Activated CD8-positive, alpha-beta T cell treated with anti-CD3 and anti-CD28 coated beads for 36 hours (primary cell): ENCODE measurements at places on chromosomes 16 and 17. TPM values are rescaled to one million over a fixed set of nuclear protein-coding genes. Genes with fewer than 3 reads are reported as not detected.

DNA sequence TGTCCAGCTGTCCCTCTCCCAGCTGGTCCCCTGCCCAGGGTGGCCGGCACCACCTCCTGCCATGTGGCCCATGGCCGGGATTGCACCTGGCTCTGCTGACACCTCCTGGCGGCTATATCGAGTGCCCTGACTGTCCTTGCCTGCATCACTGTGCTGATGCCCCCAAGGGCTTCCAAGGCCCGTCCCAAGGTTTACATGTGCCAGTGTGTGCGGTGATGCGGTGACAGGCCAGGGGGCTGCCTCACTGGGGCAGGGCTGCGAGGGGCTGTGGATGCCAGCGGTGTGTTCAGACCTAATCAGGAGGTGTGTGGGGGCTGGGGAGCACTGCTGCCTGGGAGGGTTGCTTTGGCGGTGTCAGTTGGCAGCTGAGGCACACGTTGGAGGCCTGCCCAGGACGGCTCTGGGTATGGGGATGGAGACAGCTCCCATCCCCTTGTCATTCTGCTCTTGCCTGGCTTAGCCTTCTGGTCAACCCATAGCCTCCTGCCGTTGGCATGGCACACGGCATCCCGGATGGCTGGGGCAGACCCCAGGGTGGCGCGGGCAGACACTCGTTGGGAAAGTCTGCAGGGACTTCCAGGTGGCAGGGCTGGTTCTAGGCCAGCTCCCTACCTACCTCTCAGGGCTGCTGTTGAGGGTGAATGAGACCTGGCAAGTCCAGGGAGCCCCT is 5.5 kb downstream of the MAP2K3 start:
- H3K4me3 ChIP-seq, result no peak overlapping the region
- H3K27me3 ChIP-seq, result no peaks in the 10 kb centered on the region
- peak overlapping the region; percentile 42 for H3K27ac ChIP-seq

GRCh38 chr17:21453144-21453898 is 77.2 kb downstream of the KCNJ12 start:
- H3K4me1 ChIP-seq, result peaks cover 28% of the 10 kb centered on the region
- H3K27ac ChIP-seq, result no peak overlapping the region
- no peak overlapping the region for H3K4me3 ChIP-seq
- no peak for DNase-seq
- no peaks in the 10 kb centered on the region for H3K36me3 ChIP-seq
- peaks cover 21% of the 10 kb centered on the region for H3K27me3 ChIP-seq

SCGB1C2 gene
- not detected for total RNA-seq

DNA sequence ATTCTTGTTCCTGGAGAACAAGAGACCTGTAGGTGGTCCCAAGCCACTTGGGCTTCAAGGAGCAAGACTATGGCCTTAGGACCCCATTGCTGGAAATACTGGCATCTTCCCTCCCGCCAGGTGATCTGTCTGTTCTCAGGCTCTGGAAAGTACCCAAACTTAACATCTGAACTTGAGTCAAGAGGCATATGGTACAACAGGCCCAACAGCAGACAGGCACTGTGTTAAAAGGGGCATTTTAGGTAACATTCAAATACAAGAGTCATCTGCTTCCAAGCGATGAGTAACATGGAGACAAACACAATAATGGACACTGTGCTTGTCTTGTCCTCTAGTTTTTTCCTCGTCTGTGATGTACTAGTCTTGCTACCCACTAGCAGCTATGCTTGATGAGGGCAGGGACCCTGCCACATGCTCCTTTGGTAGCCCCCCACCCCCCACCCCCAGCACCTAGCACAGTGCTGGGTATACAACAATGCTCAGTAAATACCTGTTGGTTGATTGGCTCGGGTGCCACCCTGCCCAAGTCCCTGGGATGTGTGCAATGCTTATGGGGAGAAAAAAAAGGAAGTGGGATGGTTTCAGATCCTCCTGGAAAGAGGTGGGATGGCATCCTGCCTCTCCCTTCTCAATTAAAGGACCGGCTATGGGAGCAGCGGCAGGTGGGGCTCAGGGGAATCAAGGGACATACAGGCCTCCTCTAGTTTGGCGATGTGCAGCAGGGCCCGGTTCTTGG is 19.4 kb downstream of the CSF3 start:
- H3K4me1 ChIP-seq, result no peaks in the 10 kb centered on the region
- H3K36me3 ChIP-seq, result peaks cover 18% of the 10 kb centered on the region

- H3K4me1 ChIP-seq, result peaks cover 23% of the 10 kb centered on the region
- DNase-seq, result no peak
- no peak overlapping the region for H3K27ac ChIP-seq
- H3K27me3 ChIP-seq, result peaks cover 86% of the 10 kb centered on the region
Observed at GRCh38 chr17:39599665-39600231, 8.0 kb downstream of the NEUROD2 start.

ATF7IP2 gene
- 25.8 TPM for total RNA-seq

GRCh38 chr17:13024016-13024415 is 6.2 kb upstream of the ELAC2 start:
- peaks cover 4% of the 10 kb centered on the region for H3K4me1 ChIP-seq
- peaks cover 8% of the 10 kb centered on the region for H3K27me3 ChIP-seq
- no peak overlapping the region for H3K4me3 ChIP-seq
- no peak overlapping the region for H3K27ac ChIP-seq
- DNase-seq, result no peak

- peaks cover 6% of the 10 kb centered on the region for H3K27me3 ChIP-seq
- H3K27ac ChIP-seq, result no peak overlapping the region
- H3K4me1 ChIP-seq, result no peaks in the 10 kb centered on the region
- DNase-seq, result no peak
- no peak overlapping the region for H3K4me3 ChIP-seq
- H3K36me3 ChIP-seq, result no peaks in the 10 kb centered on the region
Observed at GRCh38 chr17:69651921-69652320, 237.4 kb downstream of the MAP2K6 start.

GRCh38 chr16:56910654-56911539 is 21.0 kb upstream of the HERPUD1 start:
- no peaks in the 10 kb centered on the region for H3K27me3 ChIP-seq
- H3K4me1 ChIP-seq, result peaks cover 27% of the 10 kb centered on the region
- H3K27ac ChIP-seq, result no peak overlapping the region
- H3K36me3 ChIP-seq, result no peaks in the 10 kb centered on the region
- peak; percentile 37 for DNase-seq
- H3K4me3 ChIP-seq, result no peak overlapping the region

KRT9 gene
- total RNA-seq, result not detected

EPN3 gene
- not detected for total RNA-seq

DNA sequence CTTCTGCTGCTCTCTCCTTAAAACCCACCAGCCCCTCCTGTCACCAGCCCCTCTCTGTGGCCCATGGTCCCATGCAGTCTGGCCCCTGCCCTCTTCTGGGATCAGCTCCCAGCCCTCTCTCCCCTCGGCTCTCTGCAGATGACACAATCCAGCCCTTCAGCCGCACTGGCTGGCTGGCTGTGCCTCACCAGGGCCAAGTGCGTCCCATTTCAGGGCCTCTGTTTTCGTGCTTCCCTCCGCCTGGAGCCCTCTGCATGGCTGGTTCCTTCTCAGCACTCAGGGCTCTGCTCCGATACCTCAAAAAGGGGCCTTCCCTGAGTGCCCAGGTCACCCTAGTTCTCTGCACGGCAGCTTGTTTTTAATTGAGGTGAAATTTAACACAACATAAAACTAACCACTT is 124.3 kb downstream of the SOCS1 start:
- H3K4me3 ChIP-seq, result no peak overlapping the region
- no peaks in the 10 kb centered on the region for H3K27me3 ChIP-seq
- peaks cover 53% of the 10 kb centered on the region for H3K4me1 ChIP-seq
- H3K27ac ChIP-seq, result peak overlapping the region; percentile 50

DNA sequence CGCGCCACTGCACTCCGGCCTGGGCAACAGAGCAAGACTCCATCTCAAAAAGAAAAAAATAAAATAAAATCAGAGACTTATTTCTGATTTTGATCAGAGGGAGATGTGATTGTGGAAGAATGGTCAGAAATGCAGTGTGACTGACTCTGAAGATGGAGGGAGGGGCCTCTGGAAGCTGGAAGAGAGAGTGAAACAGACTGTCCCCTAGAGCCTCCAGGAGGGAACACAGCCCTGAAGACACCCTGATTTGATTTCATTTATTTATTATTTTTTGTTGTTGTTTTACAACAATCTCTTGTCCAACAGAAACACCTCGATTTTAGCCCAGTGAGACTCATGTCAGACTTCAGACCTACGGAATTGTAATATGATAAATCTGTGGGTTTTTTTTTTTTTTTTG is 26.1 kb downstream of the BCL7C start:
- peaks cover 8% of the 10 kb centered on the region for H3K4me1 ChIP-seq
- H3K27me3 ChIP-seq, result no peaks in the 10 kb centered on the region
- no peak for DNase-seq
- H3K27ac ChIP-seq, result no peak overlapping the region
- H3K4me3 ChIP-seq, result no peak overlapping the region

GRCh38 chr17:10041287-10041612 is 136.2 kb upstream of the RCVRN start:
- H3K27me3 ChIP-seq, result no peaks in the 10 kb centered on the region
- H3K36me3 ChIP-seq, result no peaks in the 10 kb centered on the region
- DNase-seq, result no peak
- H3K27ac ChIP-seq, result no peak overlapping the region
- peaks cover 16% of the 10 kb centered on the region for H3K4me1 ChIP-seq

- no peak overlapping the region for H3K4me3 ChIP-seq
- no peak overlapping the region for H3K27ac ChIP-seq
- DNase-seq, result no peak
- peaks cover 19% of the 10 kb centered on the region for H3K4me1 ChIP-seq
Observed at GRCh38 chr16:57178793-57179212, 7.0 kb downstream of the PSME3IP1 start.

DNA sequence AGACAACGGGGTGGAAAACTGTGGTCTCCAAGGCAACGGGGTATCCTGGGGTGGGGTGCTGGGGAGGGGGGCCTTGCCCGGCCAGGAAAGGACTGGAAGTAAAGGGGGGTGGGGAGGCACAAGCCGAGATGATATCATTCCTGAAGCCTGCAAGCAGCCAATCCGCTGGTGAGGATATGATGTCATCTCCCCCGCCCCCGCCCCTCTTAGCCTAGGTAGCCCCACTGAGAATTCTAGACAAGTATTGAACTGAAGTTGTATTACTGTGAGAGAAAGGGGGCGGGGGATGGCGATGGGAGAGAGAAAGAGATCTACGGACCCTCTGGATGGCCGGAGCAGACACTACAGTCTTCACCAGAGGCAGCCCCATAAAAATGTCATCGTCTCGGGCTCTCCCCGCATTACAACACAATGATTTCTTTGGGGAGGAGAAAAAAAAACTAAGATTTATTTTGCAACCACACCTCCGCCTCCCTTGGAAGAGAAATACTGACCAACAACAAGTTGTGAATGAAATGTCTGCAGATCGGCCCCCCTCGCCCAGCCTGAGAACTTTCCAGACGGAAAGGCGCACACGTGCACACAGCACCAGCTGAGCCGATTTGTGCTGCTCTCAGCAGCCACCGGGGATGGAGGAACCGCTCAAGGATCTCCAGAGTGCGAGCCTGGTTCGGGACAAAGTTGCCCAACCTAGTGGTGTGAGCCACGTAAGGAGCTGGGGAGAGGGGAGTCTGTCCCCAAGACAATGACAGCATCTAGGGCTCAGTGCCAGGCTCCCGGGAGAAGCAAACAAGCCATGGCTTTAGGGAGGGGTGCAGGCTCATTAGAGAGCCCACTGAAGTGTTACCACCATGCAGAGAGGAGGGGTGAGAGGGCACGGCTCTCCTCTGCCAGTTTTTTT is 222.1 kb downstream of the SOX9 start:
- no peaks in the 10 kb centered on the region for H3K36me3 ChIP-seq
- no peak overlapping the region for H3K4me3 ChIP-seq
- DNase-seq, result no peak
- H3K27me3 ChIP-seq, result peaks cover 5% of the 10 kb centered on the region
- no peaks in the 10 kb centered on the region for H3K4me1 ChIP-seq

GRCh38 chr16:20851601-20852000 is 45.3 kb downstream of the REXO5 start:
- peaks cover 2% of the 10 kb centered on the region for H3K36me3 ChIP-seq
- no peaks in the 10 kb centered on the region for H3K27me3 ChIP-seq
- peaks cover 10% of the 10 kb centered on the region for H3K4me1 ChIP-seq
- H3K27ac ChIP-seq, result no peak overlapping the region
- no peak overlapping the region for H3K4me3 ChIP-seq

TP53TG3B gene
- total RNA-seq, result not detected

ZNHIT3 gene
- 50.5 TPM for total RNA-seq

GRCh38 chr16:52071101-52071500 is 475.8 kb downstream of the TOX3 start:
- DNase-seq, result no peak
- no peak overlapping the region for H3K27ac ChIP-seq
- H3K4me3 ChIP-seq, result no peak overlapping the region

GCGR gene
- not detected for total RNA-seq

SLFN12L gene
- 41.7 TPM for total RNA-seq
